Right cardiac atrium (tissue), 5 donors: ENCODE measurements at places on chromosomes 6 and 20.

- DNase-seq: no peak
Measured at GRCh38 chr20:57000441-57000968, 265.9 kb downstream of the BMP7 start.

- no peak for DNase-seq
Measured at GRCh38 chr6:5906340-5906670, 100.4 kb downstream of the NRN1 start.

DNA sequence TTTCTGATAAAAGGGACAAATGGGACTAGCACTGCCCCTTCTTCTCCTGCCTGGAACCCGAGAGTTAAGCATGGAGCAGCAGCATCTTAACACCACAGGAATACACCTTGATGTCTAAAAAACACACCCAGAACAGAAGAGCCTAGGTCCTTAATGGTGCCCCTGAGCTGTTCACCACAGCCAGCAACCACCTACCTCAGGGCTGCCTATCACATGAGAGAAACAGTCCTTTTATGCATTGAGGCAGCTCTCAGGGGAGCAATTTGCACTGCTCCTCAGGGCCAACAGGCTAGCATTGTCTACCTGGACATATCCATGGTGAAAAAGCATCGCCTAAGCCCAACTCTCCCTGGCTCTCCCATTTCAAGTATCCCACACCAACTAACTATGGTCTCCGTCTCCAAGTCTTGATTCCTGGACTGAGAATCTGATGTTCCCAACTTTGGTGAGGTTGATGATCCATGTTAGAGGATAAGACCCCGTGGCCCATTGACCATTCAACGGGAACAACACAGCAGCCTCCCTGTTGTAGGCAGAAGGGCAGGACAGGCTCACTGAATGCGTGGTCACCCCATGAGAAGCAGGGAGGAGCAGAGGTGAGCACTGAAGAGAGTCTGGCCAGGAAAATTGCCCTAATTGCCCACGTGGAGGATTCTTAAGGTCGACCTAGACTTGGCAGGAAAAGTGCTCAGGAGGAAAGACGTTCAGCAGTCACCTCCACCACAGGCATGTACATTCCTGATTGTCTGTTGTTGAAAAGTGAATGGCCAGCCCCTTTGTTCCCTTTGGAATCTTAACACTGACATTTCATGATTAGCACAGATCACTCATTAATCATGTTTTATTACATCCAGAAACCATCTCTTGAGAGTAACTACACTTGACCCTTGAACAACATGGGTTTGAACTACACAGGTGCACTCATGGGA is 4.2 kb upstream of the APMAP start:
- no peak for DNase-seq

GRCh38 chr6:116059713-116060571 is 749 bp downstream of the FRK start:
- peak; percentile 24 for DNase-seq

DNA sequence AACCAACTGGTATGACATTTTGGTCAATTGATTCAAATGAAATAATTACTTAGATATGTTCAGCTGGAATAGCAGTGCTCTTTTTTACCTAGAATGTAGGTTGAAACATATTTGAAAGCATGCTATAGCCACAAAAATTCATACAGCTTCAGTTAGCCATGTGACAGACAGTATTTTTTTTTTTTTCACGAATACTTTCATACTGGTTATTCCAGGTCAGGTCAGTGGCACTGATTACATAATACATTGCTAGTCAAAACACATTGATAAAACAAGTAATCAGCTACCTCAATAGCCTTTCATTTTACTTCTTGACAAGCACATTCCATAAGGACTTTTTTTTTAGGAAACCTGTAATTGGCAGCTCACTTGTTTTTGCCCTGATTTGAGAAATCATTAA is 222.6 kb downstream of the EYA4 start:
- DNase-seq: no peak

- DNase-seq: no peak
Measured at GRCh38 chr6:38216451-38216850, 396.9 kb downstream of the ZFAND3 start.

DNA sequence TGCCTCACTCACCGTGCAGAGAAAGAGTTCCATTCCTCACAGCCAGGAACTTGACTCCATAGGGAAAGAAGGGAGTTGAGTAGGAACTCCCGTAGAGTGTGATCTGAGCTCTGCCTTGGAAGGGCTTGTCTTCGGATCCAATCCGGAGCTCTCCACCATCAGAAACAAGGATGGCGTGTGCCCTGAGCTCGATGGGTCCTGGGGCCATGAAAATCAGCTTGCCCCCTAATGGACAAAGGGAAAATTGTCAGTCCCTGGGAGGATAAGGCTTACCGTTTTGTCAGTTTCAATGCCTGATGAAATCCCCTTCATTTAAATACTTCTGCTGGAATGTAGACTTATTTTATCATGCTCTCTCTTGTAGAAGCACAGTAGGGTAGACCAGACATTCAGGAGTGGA is 153.3 kb downstream of the PKHD1 start:
- no peak for DNase-seq

GRCh38 chr20:43843096-43843964 is 71.3 kb upstream of the TOX2 start:
- DNase-seq: no peak

DNA sequence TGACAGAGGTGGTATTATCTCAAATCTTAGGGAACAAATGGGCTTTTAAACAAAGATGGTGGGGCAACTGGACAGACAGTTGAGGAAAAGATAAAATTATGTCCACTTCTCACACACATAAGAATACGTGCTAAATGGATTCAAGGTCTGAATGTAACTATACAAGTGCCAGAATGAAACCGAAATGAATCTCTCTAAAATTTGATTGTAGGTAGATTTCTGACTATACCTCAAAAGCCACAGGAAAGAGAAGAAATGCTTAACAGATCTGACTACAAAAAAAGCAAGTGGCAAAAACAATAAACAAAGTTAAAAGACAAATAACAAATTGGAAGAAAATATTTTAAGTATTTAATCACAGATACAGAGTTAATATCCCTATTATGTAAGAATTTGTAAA is 182.7 kb upstream of the OLIG3 start:
- no peak for DNase-seq

DNA sequence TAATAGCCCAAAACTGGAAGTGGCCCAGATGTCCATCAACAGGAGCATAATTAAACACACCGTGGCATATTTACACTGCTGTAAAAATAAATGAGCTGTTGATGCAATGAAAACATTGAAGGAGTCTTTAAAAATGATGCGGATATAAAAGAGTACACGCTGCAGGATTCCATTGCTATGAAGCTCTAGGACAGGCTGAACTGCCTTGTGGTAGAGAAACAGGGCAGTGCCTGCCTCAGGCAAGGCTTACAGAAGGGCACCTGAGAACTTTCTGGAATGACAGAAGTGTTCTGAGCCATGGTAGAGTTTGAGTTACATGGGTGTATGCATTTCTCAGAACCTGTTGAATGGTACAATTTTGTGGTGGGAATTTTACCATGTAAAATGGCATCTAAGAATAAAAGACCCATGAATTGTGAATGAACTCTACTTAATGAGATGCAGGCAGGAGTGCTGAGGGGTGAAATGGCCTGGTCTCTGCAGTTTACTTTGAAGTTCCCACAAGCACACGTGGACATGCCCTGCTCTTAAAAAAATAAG is 45.3 kb upstream of the RIN2 start:
- no peak for DNase-seq

GRCh38 chr20:38644588-38645260 is 43.1 kb downstream of the ARHGAP40 start:
- DNase-seq: no peak

DNA sequence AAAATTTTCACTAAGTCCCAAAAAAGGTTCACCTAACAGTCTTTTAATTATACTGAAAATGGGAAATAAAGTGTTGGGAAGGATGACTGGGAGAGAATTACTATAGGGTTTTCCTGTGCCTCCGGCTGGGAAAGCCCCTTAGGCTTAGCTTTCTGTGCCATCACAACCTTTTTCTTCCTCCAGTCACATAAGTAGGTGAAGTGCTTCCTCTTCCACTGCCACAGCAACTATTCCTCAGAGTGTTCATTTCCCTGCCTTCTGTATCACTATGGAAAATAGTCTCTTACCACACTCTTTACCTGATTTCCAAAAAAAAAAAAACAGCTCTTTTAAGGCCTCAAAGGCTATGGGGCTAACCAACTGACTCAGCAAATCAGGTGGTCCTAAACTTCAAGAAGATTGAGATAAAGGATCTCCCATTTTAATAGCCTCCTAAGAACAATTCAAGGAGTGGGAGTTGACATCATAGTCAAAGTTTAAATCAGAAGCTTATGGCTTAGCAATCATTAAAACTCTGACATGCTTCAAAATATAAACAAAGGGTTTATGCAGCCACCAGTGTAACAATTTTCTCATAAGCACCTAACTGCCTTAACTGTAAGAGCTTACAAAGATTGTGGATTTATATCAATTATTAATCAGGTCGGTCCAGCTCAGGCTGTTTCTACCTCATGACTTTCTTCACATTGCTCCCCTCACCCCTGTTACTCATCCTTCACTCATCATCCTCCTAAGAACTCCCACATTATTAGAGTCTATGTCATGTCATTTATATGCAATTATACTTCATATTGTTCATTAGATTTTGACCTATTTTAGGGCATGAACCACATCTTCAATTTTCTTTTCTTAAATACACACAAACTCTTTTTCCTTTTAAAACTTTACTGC is 95.3 kb downstream of the RNGTT start:
- no peak for DNase-seq

DNA sequence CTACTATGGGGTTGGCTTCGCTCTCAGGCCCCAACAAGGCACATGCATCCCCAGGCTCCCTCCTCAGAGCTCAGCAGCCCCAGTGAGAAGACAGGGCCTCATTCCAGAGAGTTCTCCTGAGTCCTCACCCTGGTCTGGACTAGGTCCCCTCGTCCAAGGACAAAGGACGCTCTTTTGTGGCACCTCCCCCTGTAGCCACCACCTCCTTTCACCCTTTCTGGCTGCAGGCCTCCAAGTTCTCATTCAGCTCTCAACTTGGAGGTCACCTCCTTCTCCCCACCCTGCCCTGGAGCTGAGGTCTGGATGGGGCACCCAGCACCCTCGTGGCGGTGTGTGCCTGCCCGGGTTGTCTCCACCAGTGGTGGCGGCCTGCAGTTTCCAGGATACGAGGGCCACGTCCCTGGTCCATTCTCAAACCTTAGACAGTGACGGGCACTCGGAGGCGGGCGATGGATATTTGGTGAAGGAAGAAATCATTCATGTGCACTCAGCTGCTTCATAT is 2.5 kb downstream of the UNC93A start:
- DNase-seq: no peak

DNA sequence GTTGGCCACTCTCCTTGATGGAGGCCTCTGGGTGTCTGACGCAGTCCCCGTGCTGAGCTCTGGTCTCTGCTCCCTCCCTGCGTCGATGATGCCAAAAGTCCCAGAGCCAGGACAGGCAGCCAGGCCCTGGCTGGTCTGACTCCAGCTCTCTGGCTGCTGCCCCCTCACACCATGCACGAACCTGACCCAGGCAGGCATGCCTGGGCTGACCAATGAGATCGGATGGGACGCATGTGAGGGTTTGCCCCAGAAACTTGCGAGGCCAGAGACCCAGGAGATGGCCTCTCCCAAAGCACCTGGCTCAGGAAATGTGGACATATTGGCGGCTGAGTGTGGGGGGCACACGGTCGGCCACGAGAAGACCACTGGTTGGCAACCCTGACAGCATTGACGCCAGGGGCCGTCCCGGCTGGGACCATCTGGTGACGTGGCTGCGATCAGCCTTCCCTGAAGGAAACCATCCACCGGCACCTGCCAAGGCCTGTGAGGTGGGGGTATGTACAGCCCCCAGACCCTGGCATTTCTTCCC is 51.2 kb upstream of the FRMD1 start:
- DNase-seq: peak; percentile 72

DNA sequence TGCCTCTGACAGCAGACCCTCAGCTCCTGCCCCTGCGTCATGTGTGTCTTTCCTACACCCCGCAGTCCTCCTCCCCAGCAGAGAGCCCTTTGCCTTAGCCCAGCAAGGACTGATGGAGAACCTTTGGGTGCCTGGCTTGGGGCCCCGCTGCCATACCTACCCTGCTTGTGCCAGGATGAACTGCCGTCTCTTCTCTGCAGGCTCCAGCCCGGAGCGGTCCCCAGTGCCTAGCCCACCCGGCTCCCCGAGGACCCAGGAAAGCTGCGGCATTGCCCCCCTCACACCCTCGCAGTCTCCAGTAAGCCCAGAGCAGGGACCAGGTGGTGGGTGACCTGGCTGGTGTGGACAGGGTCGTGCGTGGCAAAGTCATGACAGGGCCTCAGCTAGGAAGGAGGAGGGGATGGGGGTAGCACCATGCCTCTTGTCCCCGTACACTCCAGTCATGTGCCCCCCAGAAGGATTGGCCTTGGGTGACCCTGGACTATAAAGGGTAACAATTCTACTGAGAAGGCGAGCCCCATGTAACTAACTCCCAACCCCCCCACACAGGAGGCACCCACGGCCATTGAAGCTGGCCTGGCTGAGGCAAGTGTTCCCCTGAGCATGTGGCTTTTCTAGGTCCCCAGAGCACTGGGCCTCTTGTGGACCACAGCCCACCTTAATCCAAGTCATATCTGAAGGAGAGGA is 8.3 kb downstream of the HSPA12B start:
- DNase-seq: no peak

GRCh38 chr6:116924245-116924644 is 47.2 kb downstream of the RFX6 start:
- no peak for DNase-seq

- DNase-seq: no peak
Measured at GRCh38 chr20:227439-228105, 514 bp downstream of the DEFB129 start.
